ENCODE measurements at places on chromosomes 1 and 21. TPM values are rescaled to one million over a fixed set of nuclear protein-coding genes. Genes with fewer than 3 reads are reported as not detected.

Gene PDPN
- not detected for total RNA-seq

Gene YRDC
- total RNA-seq = 13.3 TPM

Gene ITGB2
- total RNA-seq = 416 TPM

Gene PLCH2
- total RNA-seq = 30.3 TPM

Gene MEX3A
- 0.11 TPM for total RNA-seq

Gene DMRTA2
- not detected for total RNA-seq

Gene NOL9
- 37.6 TPM for total RNA-seq

Gene RSPH1
- total RNA-seq = not detected

Gene DIRAS3
- not detected for total RNA-seq

Gene MSH4
- total RNA-seq = 0.67 TPM

Gene CHIT1
- 0.67 TPM for total RNA-seq

GRCh38 chr1:208979776-208980175 is 603.7 kb upstream of the CAMK1G start:
- no peak for DNase-seq

GRCh38 chr1:198467342-198467741 is 73.1 kb downstream of the ATP6V1G3 start:
- no peak for DNase-seq

GRCh38 chr1:20993716-20994575 is 182.8 kb downstream of the EIF4G3 start:
- DNase-seq = no peak

DNA sequence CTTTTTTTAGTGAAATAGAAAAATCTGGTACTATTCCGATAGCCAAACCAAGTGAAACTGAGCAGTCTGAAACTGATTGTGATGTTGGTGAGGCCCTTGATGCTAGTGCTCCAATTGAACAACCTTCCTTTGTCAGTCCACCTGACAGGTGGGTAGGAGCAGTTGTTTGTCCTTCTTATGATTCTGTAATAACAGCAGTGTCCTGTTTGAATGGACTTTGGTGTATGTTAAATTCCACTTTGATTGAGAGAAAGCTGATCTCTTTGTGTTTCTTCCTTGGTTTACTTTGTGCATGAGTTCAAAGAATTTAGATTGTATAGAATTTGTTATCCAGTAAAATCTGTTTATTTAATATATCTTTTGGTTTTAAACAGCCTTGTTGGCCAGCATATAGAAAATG is 24.3 kb downstream of the SUCO start:
- DNase-seq = no peak

DNA sequence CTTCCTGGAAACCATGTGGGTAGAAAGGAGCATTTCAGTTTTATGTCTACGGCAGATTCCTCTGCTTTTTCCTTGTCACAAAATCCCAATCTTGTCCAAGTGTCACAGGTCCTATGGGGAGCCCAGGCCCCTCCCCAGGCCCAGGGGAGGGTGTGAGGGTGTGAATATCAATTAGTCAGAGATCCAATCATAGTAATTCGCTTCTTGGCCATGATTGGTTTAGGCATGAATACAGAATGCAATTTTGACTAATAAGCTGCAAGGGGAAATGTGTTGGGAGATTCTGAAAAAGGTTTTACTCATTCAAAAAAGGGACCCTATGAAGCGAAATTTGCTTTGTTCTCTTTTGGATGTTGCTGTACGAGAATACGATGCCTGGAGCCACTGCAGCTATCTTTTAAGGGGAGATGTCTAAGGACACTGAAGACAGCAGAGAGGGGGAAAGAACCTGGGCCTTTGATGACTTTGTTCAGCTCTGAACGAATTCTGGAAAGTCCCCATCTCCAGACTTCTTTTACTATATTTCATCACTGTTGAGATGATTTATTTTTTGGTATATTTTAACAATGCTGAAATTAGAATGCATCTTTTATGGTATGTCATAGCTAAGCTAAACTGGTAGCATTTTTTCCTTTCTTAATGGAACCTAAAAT is 18.2 kb downstream of the TSPAN2 start:
- DNase-seq = no peak

DNA sequence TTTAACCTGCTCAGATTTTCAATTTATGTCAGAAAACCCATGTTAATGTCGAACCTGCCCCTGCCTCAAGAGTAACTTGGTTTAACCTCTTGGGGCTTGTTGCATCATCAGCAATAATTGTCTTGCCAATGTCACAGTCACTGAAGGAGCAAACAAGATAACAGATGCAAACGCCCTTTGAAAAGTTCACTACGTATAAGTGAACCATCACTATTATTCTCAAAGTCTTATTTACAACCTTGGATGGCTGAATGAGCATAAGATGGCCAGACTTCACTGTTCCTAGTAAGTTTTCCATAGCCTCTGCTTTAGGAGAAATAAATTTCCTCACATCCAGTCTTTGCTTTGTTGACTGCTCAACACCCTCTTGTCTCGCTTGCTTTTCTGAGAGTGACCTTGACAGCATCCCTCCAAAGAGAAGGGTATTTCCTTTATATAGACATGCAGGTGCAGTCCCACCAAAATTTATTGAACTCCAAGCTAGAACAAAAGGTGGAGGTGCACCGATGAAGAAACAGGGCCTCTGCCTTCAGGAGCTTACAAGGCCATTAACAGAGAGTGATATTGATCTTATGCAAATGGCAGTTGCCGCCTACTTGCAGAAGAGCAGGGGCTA is 749 bp upstream of the LRIG2 start:
- DNase-seq = no peak

- peak; percentile 10 for DNase-seq
These were observed 161.6 kb upstream of the VAMP3 start for GRCh38 chr1:7609311-7609994.

DNA sequence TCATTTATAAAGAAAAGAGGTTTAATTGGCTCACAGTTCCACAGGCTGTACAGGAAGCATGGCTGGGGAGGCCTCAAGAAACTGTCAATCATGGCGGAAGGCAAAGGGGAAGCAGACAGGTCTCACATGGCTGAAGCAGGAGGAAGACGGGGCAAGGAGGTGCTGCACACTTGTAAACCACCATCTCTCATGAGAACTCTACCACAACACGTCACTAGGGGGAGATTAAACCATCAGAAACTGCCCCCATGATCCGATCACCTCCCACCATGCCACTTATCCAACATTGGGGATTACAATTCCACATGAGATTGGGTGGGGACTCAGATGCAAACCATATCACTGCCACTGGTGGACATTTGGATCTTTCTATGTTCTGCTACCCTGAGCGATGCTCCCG is 351.4 kb downstream of the NPHP4 start:
- no peak for DNase-seq

DNA sequence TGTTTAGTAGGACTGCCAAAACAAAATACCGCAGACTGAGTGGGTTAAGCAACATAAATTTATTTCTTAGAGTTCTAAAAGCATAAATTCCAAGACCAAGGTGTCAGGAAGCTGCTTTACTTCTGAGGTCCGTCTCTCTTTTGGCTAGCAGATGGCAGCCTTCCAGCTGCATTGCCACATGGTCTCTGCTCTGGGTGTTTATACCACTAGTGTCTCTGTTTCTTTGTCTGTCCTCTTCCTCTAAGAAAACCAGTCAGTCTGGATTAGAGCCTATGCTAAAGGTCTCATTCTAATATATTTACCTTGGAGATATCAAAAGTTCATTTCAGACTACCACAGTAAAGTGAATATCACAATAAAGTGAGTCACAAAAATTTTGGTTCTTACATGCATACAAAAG is 519.8 kb downstream of the COL11A1 start:
- no peak for DNase-seq

DNA sequence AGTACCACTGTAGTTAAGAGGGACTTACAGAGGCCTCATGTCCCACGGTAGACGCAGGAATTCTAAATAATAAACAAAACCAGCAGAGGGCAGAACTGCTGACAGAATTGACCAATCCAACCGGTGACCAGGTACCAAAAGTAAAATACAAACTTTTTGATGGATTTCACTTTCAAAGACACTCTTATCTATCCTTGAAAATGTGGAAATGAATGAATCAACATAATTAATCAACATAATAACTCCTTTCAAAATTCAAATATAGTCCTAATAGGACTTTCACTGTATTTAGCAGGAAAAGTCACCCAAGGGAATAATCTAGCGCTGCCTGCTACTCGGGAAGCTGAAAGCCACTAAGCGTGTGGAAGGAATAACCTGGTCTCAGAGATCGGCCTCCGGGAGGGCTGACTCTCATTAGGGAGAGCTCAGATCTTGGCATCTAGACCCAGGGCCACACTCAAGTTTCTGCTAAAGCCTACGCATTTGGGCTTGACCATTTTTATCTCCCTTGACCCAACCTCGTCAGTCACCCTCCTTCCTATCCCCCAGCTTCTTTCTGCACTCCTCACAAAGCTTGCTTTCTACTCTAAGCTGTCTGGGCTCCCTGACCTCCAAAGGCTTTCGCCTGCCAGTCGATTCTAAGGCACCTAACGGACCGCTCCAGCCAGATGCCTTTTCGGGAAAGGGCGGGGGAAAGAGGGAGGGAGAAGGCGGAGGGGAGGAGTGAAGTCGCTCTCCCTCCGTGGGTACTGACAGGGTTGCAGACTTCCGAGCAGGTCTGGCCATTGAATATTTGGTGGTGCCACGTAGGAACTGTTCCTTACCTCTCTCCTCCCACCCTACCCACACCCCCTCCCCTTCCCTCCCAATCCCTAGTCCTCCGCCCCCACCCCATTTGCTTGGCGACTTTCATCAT is 1.6 kb downstream of the COL11A1 start:
- no peak for DNase-seq

DNA sequence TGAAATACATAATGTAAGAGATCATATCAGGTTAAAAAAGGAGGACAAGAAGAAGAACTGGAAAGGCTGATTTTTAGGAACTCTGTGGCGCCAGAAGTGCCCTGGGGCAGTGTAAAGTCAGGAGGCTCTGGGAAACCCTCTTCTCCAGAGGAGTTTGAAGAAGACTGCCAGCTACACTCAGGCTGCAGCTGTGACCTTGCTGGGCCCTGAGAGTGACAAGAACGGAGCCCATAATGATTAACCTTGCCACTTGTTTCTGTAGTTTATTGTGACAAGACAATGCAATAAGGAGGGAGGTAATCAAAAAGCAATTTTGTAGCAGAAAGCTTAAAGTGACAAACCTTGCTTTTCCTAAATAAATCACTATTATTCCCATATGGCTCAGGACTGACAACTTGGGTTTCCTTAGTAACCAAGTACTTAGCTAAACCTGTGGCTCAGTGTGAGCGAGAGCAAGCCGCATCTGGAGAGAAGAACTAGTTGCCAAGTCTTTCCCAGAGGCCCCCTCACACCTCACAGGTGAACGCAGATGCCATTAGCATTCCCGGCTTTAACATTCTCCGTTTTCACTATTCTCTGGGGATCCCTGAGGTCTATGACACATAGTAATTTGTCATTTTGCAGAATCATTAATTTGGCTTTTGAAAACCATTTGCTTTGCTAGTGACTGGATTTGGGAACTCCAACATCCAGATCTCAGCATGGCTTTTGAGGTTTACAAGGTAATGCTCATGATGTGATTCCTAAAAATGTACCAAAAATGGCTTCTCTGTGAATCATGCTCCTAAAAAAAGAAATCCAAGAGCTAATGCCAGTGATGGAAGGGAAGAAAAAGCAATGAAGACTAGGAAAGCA is 115.9 kb downstream of the OMA1 start:
- DNase-seq = no peak

DNA sequence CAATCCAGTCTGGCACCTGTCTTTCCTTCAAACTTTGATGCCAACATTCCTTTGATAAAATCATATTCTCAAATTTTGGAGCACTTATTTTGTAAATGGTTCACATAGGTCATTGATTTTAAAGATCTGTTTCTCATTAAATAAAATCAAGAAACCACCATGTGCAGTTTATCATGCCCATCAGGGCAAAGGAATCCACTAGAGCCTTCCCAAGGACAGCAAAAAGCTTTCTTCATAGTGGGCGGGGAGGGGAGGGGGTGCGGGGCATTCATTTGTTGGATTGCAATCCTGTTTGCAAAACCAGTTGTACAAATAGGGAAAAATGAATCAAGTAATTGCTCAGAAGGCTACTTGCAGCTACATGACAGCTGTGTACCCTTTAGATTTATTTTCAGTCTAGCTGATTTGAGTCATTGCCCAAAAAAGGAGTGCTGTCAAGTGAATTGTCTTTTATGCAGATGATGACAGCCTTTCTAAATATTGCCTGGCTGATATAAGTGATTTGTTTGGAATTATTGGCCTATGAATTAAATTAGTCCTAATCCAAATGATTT is 23.0 kb downstream of the LRRC8B start:
- no peak for DNase-seq

DNA sequence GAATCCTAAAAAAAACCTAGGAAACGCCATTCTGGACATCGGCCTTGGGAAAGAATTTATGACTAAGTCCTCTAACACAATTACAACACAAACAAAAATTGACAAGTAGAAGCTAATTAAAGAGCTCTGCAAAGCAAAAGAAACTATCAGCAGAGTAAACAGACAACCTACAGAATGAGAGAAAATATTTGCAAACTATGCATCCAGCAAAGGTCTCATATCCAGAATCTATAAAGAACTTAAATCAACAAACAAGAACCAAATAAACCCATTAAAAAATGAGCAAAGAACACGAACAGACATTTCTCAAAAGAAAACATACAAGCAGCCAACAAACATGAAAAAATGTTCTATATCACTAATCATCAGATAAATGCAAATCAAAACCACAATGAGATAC is 58.6 kb downstream of the PTGFR start:
- DNase-seq = no peak

DNA sequence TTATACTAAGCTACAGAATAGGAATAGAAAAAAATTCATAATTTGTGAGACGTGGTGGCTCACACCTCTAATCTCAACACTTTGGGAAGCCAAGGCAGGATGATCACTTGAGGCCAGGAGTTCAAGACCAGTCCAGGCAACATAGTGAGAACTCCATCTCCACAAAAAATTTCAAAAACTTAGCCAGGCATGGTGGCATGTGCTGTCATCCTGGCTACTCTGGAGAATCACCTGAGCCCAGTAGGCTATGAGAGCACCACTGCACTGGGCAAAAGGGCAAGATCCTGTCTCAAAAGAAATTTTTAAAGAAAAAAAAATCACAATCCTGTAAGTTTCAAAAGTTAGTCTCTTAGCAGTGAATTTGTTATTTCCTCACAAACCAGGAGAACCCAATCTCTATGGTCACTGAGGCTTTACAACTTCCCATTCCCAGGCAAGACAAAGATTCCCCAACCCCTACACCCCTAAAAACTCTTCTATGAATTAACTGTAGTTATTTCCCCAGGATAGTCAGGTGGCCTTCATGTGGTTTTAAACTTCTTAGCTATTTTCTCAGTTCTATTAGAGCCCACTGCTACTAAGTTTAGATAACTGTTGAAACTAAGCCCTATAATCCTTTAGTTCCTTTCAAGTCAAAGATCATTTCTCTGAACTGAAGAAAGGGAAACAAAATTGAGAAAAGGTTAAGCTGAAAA is 74.5 kb downstream of the FOXJ3 start:
- DNase-seq = no peak
